RPMI7951 (cell line): ENCODE measurements at places on chromosomes 13 and 19. TPM values are rescaled to one million over a fixed set of nuclear protein-coding genes. Genes with fewer than 3 reads are reported as not detected.

DNA sequence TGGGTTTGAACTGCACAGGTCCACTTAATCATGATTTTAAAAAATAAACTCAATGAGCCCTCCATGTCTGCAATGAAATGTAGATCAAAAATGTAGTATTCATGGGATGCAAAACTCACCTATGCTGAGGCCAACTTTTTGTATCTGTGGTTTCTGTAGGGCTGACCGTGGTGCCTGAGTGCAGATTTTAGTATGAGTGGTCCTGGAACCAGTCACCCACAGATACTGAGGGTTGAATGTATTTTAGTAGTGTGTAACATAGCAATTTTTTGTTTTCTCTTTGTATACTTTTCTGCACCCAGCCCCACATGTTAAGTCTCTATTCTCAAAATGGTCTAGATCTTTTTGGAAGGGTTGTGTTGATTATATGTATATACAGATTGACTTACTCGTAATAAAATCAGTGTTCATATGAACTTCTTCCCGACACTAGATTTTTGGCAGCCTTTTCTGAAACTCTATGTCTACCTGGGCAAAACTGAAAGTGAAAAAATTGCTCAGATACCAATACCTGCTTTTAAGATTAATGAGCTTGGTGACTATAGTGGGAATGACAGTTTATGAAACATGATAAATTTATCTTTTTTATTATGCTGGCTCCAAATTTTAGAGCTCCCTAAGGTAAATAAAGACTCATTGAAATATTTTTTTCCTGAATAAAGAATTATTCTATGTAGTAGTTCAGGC lies 51.6 kb downstream of the DNAJC15 start:
- DNase-seq: no peak

The DACH1 gene
- not detected in 2 replicates for total RNA-seq

GRCh38 chr19:36169084-36169760 lies 17.0 kb upstream of the COX7A1 start:
- DNase-seq: no peak

DNA sequence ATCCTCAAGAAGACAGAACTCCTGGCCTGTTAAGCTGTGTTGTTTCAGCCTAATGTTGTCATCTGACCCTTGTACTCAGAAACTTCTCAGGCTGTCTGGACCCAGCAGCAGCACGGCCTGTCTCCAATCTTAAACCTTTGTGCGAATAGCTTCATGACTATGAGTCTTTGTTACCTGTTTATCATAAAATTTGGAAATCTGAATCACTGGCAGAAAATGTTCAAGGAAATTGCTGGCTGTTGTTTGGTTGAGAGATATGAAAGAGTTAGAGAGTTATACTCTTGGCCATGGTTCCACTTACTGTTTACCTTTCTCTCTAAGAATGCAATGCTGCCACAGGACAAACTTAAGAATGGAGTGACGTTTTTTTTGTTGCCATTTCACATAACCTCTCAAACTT lies 59.6 kb downstream of the EFNB2 start:
- no peak for DNase-seq

DNA sequence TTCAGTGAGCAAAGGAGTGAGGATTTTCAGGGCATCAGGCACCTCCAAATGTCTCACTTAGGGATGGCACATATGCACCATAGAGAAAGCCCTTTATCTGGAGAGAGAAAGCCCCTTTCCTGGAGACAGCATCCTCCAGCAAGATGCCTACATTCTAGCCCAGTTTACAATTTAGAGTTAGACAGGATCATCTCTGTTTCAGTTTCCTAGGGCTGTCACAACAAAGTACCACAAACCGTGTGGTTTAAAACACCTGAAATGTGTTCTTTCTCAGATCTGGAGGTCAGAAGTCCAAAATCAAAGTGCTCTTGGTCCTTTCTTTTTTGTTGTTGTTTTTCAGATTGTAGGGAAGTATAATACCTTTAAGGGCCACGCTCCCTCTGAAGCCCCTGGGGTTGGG lies 61.8 kb downstream of the MBNL2 start:
- DNase-seq: no peak

The ELSPBP1 gene
- not detected in 2 replicates for total RNA-seq

GRCh38 chr19:3774621-3775373 lies 2.8 kb upstream of the RAX2 start:
- no peak for DNase-seq

The MEF2B gene
- total RNA-seq: not detected in 2 replicates
